ENCODE measurements at places on chromosomes 6 and 20. TPM values are rescaled to one million over a fixed set of nuclear protein-coding genes. Genes with fewer than 3 reads are reported as not detected.

Gene FOXQ1
- total RNA-seq, result 0.52 TPM

Gene GPR31
- not detected for total RNA-seq

Gene RIPPLY2
- not detected for total RNA-seq

Gene AKAP7
- total RNA-seq, result 20.4 TPM

GRCh38 chr20:38434301-38434741, 807 bp downstream of the SNHG17 start:
- DNase-seq, result no peak

- DNase-seq, result no peak
Observed at GRCh38 chr6:27785294-27785693, 126.9 kb downstream of the OR2B2 start.

- no peak for DNase-seq
Observed at GRCh38 chr20:12965212-12965869, 43.4 kb upstream of the SPTLC3 start.

- DNase-seq, result no peak
Observed at GRCh38 chr20:60345106-60345505, 386.9 kb downstream of the CDH26 start.

- no peak for DNase-seq
Observed at GRCh38 chr6:168606722-168607121, 165.7 kb downstream of the SMOC2 start.

DNA sequence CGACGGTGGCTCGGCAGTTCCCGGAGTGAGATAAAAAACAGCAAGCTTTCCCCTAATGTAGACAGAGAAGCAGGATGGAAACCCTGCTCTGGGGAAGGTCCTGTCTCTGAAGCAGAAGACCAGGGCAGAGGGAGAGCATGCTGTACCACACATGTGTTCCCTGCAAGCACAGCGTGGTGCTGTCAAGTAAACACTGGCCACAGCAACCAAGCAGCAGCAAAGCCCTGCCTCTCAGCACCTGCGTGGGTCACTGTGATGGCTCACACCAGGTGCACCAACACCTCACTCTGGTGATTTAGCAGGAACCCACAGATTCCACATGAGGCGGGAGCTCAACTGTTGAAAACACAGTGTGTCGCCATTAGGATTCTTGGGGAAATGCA, 65.2 kb upstream of the TXNDC5 start:
- no peak for DNase-seq

GRCh38 chr6:35468980-35469750, 964 bp downstream of the RPL10A start:
- DNase-seq, result no peak

DNA sequence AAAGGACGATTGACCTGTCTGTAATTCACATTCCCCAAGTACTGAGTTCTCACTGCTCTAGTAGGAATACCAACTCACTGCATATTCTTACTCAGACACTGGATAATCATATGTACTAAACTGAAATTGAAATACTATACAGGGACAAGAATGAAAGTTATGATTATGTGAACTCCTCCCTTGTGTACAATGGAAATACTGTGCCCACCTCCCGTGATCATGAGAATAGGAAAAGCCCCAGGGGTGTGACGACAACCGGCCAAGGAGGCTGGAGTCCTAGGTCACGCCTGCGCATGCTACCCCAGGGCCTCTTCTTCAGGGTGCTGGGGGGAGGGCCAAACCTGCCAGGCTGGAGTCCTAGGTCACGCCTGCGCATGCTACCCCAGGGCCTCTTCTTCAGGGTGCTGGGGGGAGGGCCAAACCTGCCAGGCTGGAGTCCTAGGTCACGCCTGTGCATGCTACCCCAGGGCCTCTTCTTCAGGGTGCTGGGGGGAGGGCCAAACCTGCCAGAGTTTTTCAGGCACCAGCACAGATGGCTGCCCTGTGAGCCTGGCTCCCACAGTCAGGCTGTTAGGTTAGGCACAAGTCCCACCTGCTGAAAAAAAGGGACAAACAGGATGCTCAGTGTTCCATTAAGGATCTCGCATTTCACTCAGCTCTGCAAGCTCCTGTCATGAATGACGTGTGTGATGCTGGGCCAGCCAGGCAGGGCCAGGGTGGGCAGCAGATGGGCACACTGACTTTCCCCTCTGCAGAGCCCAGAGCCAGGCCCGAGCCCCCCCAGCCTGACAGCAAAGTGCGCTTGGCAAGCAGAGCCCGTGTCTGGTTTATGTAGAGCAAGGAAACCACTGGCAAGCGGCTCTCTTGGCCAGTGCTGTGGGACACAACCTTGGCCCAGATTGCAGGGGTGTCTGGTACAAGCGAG, 107.7 kb downstream of the FOXF2 start:
- DNase-seq, result no peak

Data from renal cortical epithelial cell (primary cell).